Thymus (tissue), 14 donors: ENCODE measurements at places on chromosomes 5 and 9.
A peak's percentile ranks its signal among the peaks of the same experiment; 100 is the strongest.

- no peak for DNase-seq
These were observed 173.4 kb downstream of the ROR2 start for GRCh38 chr9:91776409-91777291.

DNA sequence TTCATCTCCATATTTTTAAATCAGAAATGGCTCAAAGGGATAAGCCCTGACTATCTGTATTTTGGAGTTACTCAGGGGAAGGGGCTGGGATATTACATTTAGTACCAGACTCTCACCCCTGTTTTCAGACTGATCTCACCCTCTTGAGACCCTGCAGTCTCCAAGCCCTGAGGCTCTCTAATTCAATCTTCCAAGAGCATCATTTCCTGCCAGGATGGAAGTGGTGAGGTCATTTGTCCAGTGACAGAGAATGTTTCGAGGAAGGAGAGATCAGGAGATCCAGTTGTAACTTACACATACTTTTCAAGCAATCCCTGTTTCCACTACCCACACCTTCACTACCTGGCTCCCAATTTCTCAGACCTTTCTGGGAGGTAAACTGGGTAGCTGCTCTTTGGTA lies 295.5 kb upstream of the EFNA5 start:
- no peak for DNase-seq

GRCh38 chr9:130745829-130746228 lies 52.2 kb downstream of the EXOSC2 start:
- DNase-seq: no peak

- no peak for DNase-seq
These were observed 49.5 kb downstream of the GALNT12 start for GRCh38 chr9:98856982-98857381.

- no peak for DNase-seq
These were observed 29.6 kb downstream of the LHX2 start for GRCh38 chr9:124040935-124041816.

DNA sequence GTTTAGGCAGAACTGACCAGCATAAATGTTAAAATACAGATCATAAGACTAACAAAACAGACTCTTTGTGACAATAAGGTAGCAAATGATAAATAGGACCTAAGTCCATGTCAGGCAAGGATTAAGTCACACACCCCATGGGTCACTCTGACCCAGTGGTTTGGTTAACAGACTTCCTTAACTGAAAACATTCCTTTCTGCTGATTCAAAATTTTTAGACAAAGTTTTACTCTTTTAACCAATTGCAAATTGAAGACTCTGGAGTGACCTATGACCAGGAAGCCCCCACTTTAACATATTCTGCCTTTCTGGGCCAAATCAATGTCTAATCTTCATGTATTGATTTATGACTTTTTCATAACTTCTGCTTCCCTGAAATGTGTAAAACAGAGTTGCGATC lies 4.9 kb upstream of the NXNL2 start:
- no peak for DNase-seq

- DNase-seq: no peak
These were observed 642.3 kb downstream of the DMRTA1 start for GRCh38 chr9:23088932-23089364.

GRCh38 chr9:123401879-123402513 lies 46.0 kb downstream of the CRB2 start:
- DNase-seq: peak; percentile 58

DNA sequence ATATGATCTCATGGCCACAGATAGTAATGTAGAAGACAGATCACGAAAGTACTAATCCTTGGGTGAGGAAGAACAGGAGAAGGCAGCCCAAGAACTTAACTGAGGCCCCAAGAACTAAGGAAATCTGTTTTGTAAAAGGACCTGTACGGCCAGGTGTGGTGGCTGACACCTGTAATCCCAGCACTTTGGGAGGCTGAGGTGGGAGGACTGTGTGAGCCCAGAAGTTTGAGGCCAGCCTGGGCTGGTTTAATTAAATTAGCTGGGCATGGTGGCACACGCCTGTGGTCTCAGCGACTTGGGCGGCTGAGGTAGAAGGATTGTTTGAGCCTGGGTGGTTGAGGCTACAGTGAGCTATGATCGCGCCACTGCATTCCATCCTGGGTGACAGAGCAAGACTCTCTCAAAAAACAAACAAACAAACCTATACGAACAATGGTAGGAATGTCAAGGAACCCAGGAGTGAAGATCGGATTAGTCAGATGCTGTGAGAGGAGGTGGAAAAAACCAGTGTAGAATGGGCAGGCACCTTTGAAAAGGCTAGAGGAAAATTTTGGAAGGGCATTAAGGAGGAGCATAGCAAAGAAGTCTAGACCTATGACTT lies 283.8 kb upstream of the DMRT1 start:
- no peak for DNase-seq

- DNase-seq: peak; percentile 28
These were observed 26.1 kb upstream of the MACIR start for GRCh38 chr5:103232393-103232999.

DNA sequence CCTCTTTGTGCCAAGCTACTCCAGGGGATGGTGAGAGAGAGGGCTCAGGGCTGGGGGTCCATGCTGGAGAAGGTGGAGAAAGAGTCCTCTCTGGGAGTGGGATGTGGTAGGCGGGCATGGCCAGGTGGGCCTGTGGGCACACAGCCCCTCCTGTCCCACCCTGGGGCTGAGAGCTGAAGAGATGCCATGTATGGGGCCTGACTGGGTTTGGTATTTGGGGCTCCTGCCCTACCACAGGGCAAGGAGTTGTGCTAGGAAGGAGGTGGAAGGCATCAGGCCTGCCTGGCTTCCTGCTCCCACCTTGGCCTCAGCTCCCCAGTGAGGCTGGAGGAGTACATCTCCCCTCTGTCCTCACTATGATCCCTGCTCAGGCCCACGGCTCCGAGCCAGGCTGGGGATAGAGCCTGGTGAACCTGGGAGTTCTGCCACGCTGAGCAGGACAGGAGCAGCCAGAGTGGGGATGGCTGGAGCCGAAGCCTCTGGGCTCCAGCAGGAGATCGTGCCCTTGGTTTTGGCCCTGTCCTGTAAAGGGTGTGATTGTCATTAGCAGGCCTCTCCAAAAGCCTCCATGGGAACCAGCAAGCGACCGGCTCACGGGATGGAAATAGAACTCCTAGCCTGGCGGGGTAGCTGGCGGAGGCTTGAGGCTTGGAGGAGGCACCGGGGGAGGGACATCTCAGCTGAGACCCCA lies 75.5 kb downstream of the CACNA1B start:
- DNase-seq: no peak

DNA sequence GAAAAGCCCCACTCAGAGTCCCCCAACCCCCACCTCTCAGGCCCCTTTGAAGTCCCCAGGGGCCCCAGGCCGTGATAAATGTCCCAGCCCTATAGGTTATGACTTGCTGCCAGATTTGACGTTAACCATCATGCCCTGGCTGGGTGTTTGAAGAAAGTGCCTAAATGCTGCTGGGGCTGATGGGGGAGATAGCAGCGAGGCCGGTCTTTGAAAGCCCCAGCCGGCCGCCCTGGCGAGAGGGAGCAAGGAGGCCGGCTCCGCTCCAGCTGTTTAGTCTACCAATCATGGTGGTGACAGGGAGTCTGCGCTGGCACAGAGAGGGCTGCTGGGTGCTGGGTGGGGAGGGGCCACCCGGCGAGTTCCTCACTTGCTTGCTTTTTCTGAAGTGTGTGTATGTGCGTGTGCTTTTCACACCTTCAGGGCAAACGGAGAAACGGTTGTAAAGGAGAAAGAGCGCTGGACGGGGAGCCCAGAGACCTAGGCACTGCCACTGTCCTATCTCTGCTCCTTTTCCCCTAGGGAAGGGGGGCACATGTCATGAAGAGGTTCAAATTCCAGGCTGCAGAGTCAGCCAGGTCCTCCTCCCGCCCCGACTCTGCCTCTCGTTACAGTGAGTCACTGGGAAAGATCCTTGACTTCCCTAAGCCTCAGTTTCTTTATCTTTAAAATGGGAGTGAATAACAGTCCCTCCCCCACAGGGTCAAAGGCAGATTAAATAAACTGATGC lies 126.1 kb upstream of the HAND1 start:
- no peak for DNase-seq

DNA sequence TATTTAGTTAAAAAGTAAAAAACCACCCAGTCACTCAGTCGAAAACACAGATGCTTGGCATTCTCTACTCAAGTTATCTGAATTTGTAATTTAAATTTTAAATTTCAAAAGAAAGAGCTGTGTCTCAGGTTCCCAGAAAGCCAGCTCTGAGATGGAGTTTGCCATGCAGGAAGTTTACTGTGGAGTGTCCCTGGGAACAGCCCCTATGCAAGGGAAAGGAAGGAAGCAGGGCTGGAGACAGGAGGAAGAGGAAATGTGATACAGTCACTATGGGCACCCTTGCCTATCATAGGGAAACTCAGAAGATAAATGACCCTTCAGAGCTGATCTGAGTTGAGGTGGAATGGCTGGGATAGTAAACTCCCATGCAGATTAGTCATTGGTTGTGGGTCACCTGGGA lies 408.8 kb upstream of the ACTBL2 start:
- no peak for DNase-seq

DNA sequence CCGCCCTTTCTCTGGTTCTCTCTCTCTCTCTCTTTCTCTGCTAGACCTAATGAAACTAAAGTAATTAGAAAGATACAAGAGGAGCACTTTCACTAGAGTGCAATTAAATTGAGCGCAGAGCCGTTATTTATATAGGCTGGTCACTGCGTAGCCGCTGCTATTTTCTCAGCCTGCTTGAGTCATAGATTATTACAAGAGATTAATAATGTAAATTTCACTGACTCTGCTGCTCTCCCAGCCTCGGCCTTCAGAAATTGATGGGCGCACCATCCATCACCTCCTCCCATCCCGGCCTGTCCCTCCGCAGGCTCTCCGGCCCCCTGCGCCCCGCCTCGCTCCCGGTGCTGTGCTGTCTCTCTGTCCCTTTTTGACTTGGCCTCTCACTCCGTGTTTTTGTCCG lies 268.0 kb upstream of the MVB12B start:
- no peak for DNase-seq

- no peak for DNase-seq
These were observed 94.1 kb downstream of the RASEF start for GRCh38 chr9:82968816-82969215.

- DNase-seq: no peak
These were observed 456.7 kb downstream of the ZNF608 start for GRCh38 chr5:124289641-124290311.

DNA sequence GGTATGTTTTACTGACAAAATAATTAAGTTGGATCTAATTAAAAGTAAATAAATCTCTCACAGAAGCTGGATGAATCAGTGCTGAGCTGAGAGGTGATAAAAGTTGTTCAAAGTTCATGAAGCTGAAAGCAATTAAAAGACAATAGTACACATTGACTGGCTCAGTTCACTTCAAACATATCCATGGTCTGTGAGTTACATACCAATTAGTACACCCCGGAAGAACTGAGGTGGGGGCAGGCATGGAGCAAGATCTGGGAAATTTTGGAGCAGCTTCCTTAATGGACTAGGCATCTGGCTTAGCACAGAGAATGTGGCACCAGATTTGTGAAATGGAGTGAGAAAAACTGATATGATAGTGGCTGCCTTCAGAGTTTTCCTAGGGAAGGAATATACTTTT lies 152.7 kb downstream of the ATP10B start:
- DNase-seq: no peak

DNA sequence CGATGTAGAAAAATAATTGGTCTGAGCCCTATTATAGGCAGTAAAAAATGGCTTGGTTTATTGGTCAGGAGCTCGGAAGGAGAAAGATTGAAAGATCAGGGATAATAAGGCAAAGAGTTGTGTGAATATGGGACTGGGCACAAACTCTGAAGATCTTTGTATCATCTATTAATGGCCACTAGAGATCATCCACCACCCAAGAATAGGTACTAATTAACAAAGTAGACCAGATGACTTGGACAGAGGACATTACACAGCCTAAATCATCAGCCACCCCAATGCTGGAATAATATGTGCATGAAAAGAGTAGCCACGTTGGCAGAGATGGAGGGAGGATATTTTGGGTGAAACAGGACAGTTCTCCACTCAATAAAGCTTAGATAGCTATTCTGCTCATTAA lies 364.1 kb downstream of the EFNA5 start:
- no peak for DNase-seq

DNA sequence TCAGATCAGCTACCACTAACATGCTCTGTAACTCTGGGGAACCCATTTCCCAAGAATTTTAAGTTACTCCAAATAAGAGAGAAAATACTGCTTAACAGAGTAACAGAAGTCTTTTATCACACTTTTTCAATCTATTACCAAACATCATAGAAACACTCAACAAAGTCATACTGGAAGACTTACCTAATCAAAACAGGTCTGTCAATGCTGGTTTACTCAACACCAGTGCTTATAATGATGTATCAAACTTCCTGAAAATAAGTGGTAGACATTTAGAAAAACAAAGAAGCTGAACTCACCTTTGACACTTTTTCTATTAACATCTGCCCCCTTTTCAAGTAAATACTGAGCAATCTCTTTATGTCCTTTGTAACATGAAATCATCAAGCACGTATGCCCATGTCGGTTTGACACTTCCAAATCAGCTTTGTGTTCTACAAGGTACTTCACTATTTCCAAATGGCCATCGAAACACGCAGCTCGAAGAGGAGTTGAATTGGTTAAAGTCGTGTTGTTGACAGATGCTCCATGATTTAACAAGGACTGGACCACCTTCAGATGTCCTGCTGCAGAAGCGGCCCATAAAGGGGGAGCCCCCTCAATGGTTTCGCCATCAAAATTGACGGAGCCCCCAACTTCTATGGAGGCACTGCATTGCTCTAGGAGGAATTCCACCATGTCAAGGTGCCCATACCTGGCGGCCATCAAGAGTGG lies 1.8 kb downstream of the FEM1C start:
- no peak for DNase-seq

DNA sequence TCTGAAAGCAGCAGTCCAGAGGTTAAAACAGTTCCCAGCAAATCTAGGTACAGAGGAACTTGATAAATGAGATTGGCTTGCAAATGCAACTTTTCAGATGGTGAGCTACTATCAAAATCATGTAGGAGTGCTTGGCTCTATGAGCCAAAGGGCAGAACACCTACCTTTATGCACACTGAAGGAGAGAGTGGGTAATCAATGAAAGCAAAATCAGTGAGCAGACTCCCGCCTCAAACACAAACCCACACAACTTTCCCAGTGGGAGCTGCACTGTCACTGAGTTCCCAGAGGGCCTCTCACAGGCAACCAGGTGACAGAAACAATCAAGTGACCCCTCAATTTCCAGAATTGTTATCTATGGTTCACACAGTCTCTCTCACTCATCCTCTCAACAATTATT lies 8.5 kb downstream of the ARL15 start:
- no peak for DNase-seq

- DNase-seq: no peak
These were observed 229.7 kb downstream of the MELK start for GRCh38 chr9:36802201-36802920.
